ENCODE measurements at places on chromosomes 11 and 22. TPM values are rescaled to one million over a fixed set of nuclear protein-coding genes. Genes with fewer than 3 reads are reported as not detected.
A peak's percentile ranks its signal among the peaks of the same experiment; 100 is the strongest.

- no peak for DNase-seq
Observed at GRCh38 chr11:131192628-131193027, 177.8 kb upstream of the NTM start.

- DNase-seq, result no peak
Observed at GRCh38 chr11:57633394-57634070, 16.2 kb downstream of the YPEL4 start.

DNA sequence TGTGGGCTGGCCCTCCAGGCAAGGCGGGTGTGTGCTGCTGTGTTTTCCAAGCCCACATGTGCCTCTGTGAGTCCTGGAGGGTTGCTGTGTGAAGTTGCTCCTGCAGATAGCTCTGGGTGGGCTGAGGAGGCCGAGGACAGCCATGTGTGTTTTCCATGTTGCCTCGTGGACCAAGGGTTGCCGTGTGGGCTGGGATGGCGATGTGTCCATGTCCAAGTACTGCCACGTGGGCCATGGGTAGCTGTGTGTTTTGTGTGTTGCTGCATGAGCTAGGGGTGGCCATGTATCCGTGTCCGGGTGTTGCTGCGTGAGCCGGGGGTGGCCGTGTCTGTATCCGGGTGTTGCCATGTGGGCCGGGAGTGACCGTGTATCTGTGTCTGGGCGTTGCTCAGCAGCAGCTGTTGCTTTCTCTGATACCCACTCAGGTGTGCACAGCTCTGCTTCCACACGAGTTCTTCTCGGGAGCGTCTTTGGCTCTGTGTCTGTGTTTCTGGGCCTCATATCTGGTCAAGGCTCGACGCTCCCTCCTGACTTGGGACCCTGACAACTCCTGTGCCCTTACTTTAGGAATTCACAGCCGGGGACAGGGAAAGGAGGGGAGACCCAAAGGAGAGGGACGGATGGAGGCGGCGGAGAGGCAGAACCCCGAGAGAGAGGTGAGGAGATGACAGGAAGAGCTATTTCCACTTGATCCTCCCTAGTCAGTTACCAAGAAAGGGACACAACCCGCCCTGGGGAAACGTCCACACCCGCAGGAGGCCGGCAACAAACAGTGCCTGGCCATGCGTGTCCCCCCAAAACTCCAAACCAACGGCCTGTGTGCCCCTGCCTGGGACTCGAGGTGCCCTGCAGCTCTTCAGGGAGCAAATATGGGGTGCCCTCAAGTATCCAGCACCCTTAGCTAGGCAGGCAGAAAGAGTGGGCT, 83.1 kb downstream of the PHF21B start:
- DNase-seq, result no peak

DNA sequence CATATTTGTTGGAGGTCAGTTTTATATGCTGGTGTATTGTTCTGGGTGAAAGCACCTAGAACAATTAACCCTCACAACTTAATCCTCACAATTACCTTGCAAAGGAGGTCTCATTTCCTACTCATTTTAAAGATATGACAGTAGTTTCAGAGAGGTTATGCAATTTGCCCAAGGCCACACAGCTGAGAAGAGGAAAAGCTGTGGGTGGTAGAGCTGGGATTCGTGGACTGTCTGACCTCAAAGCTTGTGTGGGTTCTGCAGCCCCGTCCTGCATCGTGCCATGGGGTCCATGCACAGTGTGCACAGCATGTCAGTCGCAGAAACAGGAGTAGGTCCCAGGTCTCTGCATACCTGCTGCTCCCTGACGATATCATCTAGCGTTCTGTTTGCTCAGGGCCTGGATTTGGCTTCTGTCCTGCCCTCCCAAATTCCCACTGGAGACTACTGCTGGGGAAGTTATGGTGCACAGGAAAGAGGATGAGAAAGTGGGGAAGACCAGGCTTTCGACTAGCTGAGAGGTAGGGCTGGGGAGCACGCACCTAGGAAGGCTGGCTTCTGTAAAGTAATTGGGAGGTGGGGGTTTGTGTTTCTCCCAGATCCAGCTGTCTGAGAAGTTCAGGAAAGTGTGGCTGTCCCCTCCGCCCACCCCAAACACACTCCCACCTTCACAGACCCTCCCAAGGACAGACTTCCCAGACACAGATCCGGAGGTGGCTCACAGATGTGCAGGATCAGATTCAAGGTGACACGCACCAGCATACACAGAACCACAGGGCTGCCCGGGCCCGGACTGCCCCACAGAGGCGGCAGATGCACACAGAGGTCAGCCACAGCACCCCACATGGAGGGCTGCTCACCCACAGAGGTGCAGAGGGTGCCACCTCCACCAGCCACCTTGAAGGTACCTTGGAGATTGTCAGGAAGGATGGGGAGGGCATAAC, 2.0 kb downstream of the BACE1 start:
- no peak for DNase-seq

DNA sequence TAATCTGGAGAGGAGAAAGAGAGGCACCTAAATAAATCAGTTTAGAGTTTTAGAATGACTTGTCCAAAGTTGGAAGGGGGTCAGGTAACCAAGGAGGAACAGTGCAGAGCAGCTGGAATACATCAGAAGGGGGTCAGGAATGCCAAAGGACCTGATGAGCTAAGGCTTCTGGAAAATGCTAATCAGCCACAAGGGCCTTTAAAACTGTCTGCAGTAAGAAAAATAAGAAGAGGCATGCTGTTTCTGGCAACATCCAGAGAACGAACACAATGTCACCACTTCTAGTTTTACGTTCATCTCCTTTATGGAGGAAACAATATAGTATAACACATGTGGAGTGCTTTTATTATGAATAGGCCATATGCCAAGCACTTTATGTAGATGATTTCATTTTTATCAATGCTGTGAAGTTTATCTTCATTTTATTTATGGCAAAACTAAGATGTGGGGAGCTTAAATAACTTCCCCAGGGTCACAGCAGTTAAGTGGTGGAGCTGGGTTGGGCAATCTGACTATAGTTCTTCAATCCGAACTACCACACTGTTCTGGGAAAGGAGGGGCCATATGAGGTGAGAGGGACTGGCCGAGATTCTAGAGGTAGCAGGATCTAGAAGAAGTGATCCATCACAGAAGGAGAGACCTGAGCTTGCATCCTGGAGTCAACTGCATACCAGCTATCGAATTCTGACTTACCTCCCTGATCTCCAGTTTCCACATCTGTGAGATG, 22.6 kb downstream of the ACO2 start:
- no peak for DNase-seq

DNA sequence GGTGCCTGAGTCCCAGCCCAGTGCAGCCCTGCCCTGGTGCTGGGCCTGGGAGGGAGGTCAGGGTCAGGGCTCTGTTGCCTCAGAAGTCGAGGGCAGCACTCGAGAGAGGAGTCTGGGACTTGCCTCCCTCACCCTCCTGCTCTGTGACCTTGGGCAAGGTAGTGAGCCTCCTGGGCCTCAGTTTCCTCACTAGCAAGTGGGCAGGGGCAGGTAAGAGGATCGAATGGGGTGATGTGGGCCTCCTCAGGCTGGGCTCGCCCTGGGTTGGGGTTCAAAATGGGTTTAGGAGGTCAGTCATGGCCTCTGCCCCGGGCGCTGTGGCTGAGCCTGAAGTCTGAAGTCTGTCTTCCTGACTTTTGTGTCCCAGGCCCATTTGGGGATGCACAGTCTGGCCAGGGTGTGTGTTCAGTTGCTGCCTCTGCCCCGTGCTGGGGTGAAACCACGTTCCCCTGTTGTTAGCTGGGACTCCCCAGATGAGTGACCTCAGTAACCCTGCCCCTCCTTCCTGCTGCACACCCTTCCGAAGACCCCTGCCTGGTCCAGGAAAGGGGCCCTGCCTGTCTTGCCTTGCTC, 40.9 kb upstream of the CELSR1 start:
- DNase-seq, result no peak

- DNase-seq, result peak; percentile 65
Observed at GRCh38 chr22:24134090-24134846, 47.0 kb upstream of the SUSD2 start.

DNA sequence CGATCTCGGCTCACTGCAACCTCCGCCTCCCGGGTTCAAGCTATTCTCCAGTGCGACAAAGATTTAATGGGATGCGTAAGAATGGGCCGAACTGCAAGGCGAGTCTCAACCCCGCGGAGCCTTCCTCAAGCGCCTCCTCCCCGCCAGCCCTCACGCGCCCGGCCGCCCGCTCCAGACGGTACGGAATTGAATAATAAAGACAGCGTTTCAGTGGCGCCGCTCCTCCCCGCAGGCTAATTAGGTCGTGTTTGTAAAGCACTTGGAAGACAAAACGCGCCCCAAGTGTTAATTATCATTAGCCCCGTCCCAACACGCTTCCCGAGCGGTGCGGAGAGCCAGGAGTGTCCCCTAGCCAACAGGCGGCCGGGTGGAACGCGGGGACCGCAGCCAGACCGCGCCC, 192.0 kb downstream of the BUD13 start:
- no peak for DNase-seq

GRCh38 chr11:57667117-57667735, 688 bp upstream of the ZDHHC5 start:
- peak; percentile 81 for DNase-seq

Gene P2RY2
- total RNA-seq, result 0.27 TPM

Gene ZFP91
- 51.5 TPM for total RNA-seq

Gene ADORA2A
- total RNA-seq, result 2.1 TPM

Gene ANGPTL5
- total RNA-seq, result not detected

Gene UBE2L3
- 83.5 TPM for total RNA-seq

Gene OR4D9
- total RNA-seq, result not detected

Gene MUC5B
- total RNA-seq, result 0.42 TPM

Gene ZBTB16
- 36.6 TPM for total RNA-seq

Gene CCDC89
- not detected for total RNA-seq

Gene MMP11
- total RNA-seq, result 10.8 TPM

Gene OR52E5
- total RNA-seq, result not detected

All from neural crest cell (in vitro differentiated cells).